ENCODE measurements at places on chromosomes 4 and X.

DNA sequence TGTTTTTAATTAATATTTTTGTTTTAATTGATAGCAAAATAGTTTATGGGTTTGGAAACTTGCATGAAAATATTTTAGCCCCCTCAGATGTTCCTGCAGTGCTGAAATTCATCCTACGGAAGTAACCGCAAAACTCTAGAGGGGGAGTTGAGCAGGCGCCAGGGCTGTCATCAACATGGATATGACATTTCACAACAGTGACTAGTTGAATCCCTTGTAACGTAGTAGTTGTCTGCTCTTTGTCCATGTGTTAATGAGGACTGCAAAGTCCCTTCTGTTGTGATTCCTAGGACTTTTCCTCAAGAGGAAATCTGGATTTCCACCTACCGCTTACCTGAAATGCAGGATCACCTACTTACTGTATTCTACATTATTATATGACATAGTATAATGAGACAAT, 40.4 kb downstream of the MAP7D3 start:
- DNase-seq: no peak

DNA sequence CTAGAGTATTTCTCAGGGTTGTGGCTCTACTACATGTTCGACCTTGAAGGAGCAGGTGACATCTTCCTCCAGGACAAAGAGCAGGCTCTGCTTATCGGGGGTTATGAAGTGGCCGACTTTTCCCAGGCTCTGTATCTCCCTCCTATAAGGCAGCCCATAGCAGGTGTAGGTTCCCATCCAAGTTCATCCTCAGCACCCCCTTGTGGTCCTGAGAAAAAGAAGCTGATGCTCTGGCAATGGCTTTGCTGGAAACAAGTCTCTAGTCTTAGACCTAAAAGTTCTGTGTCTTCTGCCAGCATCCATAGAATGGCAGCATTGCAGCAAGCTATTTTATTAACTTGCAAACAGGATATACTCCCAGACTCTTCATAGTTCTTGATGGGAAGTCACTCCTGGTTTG, 836.6 kb upstream of the PRKX start:
- DNase-seq: no peak

GRCh38 chr4:169079942-169080827, 70.1 kb upstream of the CBR4 start:
- DNase-seq: no peak

GRCh38 chr4:3825530-3825929, 59.3 kb downstream of the ADRA2C start:
- no peak for DNase-seq

DNA sequence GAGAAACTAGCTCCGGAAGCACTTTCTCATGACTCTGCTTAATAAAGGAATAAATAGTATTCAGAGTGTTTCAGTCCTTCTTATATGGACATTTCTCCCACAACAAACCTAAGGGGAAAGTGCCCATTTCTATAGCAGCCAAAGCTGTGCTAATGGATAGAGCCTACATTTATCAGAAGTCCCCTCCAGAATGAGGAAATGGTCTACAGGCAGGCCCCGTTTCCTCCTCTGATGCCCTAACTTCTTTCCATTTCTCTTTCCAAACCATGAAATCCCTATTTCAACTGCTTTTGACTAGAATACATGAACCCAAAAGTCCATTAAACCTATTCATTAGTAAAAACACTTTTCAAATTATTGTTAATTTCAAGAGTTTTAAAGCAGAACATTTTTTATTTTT, 4.5 kb downstream of the ACSL1 start:
- no peak for DNase-seq

DNA sequence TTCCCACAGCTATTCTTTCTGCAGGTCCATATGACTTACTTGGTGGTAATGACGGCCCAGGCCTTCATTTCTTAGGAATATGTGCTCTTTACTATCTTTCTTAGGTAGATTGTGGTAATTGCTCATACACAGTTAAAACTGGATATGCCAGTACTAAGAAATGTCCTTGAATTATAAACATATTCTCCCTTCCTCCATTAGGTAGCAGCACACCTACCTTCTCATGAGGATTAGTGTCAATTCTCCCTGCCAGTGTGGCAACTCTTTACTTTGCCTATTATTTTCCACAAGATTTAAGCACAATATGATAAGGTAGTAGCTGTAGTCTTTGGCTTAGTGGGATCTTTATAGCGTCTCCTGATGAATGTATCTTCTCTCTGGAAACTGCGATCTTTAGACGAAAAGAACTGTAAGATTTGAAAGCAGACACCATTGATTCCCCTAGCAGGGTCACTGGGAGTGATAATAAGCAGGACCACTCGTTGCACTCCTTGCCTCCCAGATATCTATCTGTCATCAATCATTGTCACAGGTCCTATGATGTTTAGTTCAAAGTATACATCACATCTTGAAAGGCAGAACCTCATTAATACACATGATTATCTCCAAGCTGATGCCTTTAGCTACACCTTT, 1240.7 kb downstream of the C4orf33 start:
- no peak for DNase-seq

GRCh38 chr4:60948008-60948407, 252.1 kb upstream of the ADGRL3 start:
- no peak for DNase-seq

- DNase-seq: no peak
Measured at GRCh38 chr4:188918787-188919186, 779.5 kb downstream of the TRIML1 start.

DNA sequence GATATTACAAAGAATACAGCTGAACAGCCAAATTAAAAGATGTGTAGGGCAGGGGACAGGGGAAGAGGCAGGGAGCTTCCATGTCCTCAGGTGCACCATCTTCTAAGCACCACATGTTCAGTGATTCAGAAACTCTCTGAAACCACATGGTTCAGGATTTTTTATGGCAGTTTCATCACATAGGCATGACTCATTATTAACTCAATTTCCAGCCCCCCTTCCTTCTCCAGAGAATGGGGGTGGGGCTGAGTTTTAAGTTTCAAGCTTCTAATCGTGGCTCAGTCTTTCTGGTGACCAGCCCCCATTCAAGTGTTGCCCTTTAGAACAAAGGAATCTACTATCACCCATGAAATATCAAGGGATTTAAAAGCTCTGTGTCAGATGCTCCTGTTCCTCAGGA, 317.8 kb upstream of the GALNT7 start:
- DNase-seq: no peak

GRCh38 chr4:38177035-38177546, 216.9 kb downstream of the PTTG2 start:
- no peak for DNase-seq

- DNase-seq: no peak
Measured at GRCh38 chr4:173801876-173802661, 272.0 kb upstream of the HAND2 start.

DNA sequence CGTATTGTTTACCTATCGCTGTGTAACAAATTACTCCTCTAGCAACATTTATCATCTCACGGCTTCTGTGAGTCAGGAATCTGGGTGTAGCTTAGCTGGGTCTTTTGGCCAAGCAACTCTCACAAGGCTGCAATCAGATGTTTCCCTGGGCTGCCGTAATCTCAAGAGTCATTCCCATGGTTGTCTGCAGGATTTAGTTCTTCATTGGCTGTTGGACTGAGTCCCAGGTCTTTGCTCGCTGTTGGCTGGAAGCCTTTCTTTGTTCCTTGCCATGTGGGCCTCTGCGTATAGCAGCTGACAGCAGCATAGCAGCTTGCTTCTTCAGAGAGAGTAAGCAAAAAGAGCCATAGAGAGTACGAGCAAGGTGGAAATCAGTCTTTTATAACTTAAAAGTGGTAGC, 16.8 kb downstream of the POLR2B start:
- DNase-seq: no peak

DNA sequence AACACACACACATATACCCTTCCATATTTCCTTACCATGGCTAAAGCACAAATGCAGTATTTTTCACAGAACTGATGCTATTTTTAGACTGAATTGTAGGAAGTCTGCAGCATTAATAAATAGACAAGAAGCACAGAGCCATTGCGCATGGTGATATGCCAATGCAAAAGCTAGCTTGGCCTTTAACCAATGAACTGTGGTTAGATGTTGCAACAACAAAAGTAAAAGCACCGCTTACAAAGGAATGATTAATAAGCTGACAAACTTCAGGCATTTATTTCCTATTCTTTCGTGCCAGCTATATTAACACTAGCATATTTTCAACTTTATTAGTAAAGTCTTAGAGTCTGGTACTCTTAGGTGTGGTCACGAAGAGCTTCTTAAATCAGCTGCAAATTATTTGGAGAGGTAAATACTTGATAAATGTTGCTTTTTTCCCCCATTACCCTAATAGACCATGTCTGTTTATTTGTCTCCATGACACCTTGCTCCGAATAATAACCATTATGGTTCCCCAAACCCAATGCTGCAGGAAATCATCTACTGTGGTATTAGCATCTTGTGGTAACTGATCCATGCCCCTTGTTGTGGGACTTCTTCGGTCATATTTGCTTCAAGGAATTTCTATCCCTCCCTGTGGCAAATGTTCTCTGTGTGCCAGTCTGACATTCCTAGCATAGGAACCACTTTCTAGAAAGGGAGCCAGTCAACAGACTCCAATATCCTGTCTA, 306.1 kb upstream of the TAPT1 start:
- DNase-seq: no peak

DNA sequence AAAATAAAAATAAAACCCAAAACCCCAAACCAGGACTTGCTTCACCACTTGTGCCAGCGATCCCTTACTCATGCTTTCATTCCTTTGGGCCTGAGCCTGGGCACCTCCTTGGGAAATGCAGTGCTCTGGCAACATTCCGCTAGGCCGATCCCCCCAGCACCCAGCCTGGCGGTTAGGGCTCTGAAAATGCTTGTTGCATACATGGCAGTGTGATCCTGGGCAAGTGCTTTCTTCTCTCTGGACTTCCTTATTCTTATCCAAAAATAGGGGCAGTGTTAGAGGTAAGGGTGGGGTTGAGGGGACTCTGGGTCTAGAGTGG, 4.6 kb downstream of the ZNF185 start:
- DNase-seq: no peak

GRCh38 chr4:17285747-17286146, 226.1 kb downstream of the QDPR start:
- DNase-seq: no peak

GRCh38 chr4:53682196-53682595, 90.9 kb upstream of the LNX1 start:
- DNase-seq: no peak

GRCh38 chr4:182564724-182565369, 321.6 kb downstream of the TENM3 start:
- no peak for DNase-seq

Measured in NCI-H510A (cell line).